ENCODE measurements at places on chromosomes 5 and 9.
A peak's percentile ranks its signal among the peaks of the same experiment; 100 is the strongest.

DNA sequence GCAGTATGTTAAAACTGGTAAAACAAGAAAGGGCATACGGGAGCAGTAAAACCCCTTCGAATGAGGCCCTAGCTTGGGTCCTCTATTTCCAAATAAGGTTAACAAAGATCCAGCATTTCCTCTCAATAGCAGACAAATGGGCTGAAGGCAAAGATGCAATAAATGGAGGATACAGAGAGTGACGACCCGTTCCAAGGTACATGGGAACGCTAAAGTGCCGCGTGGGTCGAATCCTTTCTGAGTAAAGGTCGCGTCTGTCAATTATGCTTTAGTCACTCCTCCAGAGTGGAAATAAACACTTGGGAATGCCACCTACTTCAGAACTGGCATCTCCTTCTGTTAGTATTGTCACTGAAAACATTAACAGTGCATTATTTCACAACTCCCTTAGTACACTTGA lies 24.7 kb downstream of the ARL15 start:
- H3K4me3 ChIP-seq: no peak overlapping the region
- H3K36me3 ChIP-seq: peaks cover 6% of the 10 kb centered on the region
- peaks cover 9% of the 10 kb centered on the region for H3K4me1 ChIP-seq
- H3K27me3 ChIP-seq: no peaks in the 10 kb centered on the region
- DNase-seq: no peak

DNA sequence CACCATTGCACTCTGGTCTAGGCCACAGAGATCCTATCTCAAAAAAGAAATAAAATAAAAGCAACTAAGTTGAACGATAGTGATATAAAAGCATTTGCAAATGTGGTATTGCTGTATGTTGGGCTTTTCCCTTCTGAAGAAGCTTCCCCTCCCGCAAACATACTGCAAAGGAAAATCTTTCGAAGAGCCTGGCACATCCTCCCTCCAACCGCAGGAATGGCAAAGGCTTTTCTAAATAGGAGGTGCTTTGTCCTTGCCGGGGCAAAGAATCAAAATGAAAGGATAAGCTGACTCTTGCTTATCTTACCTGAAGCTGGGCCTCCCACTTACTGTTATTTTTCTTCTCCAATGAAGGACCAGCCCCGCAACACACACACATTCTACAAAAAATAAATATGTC lies 45.8 kb downstream of the SERINC5 start:
- H3K4me1 ChIP-seq: peaks cover 10% of the 10 kb centered on the region
- H3K4me3 ChIP-seq: no peak overlapping the region
- H3K36me3 ChIP-seq: no peaks in the 10 kb centered on the region
- DNase-seq: no peak
- H3K27ac ChIP-seq: no peak overlapping the region
- H3K27me3 ChIP-seq: no peaks in the 10 kb centered on the region

DNA sequence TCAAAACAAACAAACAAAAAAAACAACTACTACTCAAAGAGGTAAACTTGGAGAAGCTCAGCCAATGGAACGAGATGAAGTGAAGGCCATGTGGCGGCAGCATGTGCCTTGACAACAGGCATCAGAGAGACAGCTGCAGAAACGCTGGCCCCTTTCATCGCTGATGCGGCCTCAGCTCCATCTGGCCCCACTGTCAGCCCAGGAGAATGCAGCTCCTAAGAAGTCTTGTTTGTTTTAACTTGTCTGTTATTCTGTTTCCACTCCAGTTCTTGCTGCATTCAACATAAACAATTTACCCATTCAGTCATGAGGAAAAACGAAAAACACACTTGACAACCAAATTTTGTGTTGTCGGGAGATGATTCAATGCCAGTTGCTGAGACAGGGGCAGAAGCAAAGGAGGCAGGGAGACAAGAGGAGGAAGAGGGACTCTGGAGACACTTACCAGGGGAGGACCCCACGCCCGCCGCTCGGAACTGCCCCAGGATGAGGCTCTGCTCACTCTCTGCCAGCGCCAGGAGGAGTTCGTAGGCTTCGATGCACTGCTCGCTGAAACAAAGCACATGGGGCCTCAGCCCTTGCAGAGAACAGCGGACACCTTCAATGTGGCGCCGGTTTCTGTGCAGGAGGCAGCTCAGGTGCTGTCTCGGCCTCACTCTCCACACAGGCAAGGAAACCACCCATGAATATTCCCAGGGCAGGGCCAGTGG lies 91.2 kb downstream of the DCP2 start:
- no peak for DNase-seq
- H3K4me1 ChIP-seq: no peaks in the 10 kb centered on the region

DNA sequence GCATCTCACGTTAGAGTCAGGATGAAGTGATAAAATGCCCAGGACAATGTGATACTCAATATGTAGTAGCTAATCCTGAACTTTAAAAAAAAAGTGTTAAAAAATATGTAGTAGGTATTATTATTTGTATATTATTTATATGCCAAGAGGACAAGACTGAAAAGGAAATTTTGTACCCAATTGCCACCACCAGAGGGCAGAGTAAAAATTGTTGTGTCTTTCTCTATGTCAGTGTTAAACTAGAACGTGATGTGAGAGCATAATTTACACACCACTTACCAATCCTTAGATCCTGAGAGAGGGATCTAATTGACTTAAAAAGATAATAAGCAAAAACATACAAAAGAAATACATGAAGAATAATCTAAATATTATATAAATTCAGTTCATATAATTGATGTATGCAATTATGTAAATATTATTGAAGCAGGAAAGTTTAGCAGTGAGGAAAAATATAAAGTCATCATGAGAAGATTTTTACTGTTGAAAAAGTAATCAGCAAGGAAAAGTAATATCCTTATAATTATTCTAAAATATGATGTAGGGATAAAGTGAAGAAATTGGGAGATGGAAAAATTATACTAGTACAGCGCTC lies 288.9 kb downstream of the RAB3C start:
- DNase-seq: no peak
- no peak overlapping the region for H3K4me3 ChIP-seq
- H3K36me3 ChIP-seq: no peaks in the 10 kb centered on the region
- no peak overlapping the region for H3K27ac ChIP-seq
- peaks cover 10% of the 10 kb centered on the region for H3K27me3 ChIP-seq
- H3K4me1 ChIP-seq: no peaks in the 10 kb centered on the region

DNA sequence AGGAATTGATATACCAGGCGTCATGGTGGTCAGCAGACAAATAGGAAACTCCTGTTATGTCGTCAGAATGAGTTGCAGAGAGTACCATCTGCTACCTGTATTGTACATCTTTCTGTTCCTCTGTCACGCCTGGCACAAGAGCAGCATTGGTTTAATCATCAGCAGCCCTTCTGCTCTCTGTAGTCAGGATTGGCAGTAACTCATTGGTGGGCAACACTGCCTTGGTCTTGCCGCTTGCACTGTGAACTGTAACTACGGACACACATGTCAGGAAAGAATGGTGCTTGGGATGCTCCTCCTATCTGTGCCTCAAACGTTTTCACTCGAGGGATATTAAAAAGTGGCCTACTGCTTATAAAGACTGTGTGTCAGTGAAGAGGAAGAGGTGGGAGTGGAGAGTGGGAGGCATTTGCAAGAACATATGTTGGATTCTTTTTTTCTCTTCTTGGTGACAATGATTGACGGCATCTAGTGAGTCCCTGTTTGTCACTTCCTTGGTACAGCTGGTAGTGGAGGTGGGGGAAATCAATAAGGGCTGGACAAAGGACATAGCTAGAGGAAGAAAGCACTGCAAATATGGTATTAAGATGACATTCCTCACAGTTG lies 76.6 kb downstream of the F2RL2 start:
- peak overlapping the region; percentile 70 for H3K4me3 ChIP-seq
- no peaks in the 10 kb centered on the region for H3K36me3 ChIP-seq
- no peaks in the 10 kb centered on the region for H3K27me3 ChIP-seq

DNA sequence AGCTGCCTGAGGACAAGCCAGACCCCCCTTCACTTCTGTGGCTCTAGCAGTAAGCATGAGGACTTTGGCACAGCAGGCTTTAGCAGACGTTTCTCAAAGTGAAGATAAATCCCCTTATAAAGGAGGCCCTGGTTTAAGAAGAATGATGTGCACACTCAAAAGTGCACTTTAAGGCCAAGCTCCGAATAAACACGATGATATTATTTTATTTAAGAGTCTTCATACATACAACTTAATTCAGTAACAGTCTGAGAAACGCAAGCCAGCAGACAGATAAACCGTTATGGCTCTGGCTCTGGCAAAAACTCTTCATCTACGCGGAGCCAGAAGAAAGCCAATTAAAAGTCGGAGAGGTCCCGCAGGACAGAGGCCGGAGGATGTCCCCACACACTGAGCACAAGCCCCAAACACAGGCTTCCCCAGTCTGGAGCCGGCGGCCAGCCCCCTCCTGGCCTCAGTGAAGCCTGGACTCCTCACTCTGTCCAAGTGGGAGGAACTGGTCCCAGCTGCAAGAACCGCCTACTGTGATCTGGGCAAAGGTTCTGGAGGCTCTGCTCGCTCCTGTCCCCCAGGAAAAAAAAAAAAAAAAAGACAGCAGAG lies 44.6 kb downstream of the ADAMTS2 start:
- DNase-seq: no peak
- H3K4me3 ChIP-seq: no peak overlapping the region
- no peak overlapping the region for H3K27ac ChIP-seq
- H3K36me3 ChIP-seq: no peaks in the 10 kb centered on the region

DNA sequence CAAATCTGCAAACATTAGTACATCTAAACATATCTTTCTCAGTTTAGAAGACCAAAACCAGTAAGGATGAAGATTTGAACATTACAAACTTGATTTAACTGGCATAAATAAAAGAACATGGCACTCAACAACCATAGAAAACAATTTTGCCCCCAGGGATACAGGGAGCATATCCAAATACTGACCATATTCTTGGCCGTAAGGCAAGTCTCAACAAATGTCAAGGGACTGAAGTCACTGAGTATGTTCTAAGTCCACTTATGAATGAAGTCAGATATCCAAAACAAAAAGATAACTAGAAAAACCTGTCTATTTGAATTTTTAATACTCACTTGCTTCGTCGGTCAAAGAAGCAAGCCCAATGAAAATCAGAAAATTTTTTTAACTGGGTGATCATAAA lies 14.1 kb downstream of the FEM1C start:
- H3K4me1 ChIP-seq: peaks cover 62% of the 10 kb centered on the region
- no peak overlapping the region for H3K4me3 ChIP-seq
- no peak for DNase-seq
- peaks cover 42% of the 10 kb centered on the region for H3K36me3 ChIP-seq

DNA sequence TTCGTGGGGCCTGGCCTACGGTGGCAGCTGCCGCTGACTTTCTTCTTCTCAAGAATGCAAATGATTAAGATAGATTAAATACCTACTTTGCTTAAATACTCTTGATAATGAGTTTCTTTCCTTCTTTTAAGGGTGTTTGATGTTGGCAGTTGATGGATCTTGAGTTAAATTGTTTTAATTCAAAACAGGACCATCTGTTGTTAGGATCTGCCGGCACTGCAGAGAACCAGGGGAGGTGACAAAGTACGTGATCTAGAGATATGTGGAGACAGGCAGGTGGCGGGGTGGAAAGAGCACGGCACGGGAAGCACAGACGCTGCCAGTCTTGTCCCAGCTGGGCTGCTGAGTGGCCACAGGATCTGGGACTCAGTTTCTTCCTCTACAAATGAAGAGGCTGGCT lies 37.9 kb downstream of the MED27 start:
- H3K27ac ChIP-seq: no peak overlapping the region
- peaks cover 13% of the 10 kb centered on the region for H3K36me3 ChIP-seq

DNA sequence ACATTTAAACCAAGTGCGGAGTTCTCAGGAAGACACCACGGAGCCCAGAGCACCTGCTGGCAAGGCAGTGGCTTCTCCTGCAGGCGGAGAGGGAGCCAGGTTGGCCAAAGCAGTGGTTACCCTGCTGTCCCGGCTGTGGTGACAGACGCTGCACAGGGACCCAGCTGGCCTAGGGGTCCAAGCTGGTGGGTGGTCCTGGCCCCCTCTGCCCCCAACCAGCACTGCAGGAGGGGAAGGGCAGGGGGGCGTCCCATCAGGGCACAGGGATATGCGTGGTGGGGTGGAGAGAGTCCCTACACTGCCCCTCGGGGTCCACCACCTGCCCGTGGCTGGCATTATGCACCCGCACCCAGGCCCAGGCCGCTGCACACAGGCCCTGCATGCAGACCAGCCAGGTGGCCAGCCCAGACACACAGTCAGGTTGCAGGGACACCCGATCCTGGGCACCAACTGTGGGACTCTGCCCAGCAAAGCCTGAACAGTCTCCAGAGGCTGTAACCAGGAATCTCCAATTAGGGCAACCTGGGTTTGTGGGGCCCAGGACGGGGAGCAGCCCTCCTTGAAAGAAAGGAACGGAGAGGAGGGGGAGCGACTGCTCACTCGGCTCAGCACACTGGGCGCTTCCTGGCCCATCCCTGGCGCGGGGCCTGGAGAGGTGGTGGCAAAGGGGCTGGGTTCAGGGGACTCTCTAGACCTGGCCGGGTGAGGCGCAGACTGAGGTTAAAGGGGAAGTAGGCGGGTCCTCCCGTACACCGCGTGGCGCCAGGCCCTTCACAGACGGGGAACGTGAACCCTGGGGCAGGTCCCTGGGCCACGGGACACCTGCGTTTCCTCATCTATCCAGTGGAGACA lies 46.3 kb downstream of the NACC2 start:
- H3K27ac ChIP-seq: no peak overlapping the region
- H3K4me3 ChIP-seq: no peak overlapping the region
- peaks cover 8% of the 10 kb centered on the region for H3K4me1 ChIP-seq
- H3K27me3 ChIP-seq: peaks cover 8% of the 10 kb centered on the region
- no peaks in the 10 kb centered on the region for H3K36me3 ChIP-seq
- DNase-seq: no peak

DNA sequence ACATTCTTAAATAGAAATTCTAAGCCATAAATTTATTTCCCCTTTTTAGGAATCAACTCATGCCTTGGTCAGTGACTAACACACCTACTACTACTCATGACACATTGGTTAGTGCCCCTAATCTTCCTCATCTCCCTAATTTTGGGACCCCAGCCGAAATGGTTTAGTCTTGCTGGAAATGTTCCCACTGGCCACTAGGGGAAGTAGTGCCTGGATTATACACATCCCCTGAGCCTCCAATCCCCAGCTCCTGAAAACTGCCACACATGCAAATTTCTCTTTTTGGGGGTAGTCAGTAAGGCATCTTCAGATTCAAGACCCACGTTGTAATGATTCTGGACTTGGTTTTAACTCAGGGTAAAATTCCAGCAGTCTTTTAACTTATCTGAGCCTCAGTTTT lies 79.8 kb downstream of the HSD17B3 start:
- peaks cover 10% of the 10 kb centered on the region for H3K4me1 ChIP-seq
- H3K4me3 ChIP-seq: no peak overlapping the region
- H3K27me3 ChIP-seq: peaks cover 34% of the 10 kb centered on the region
- no peaks in the 10 kb centered on the region for H3K36me3 ChIP-seq
- no peak for DNase-seq

GRCh38 chr5:133118741-133119140 lies 66.9 kb downstream of the HSPA4 start:
- no peaks in the 10 kb centered on the region for H3K27me3 ChIP-seq

DNA sequence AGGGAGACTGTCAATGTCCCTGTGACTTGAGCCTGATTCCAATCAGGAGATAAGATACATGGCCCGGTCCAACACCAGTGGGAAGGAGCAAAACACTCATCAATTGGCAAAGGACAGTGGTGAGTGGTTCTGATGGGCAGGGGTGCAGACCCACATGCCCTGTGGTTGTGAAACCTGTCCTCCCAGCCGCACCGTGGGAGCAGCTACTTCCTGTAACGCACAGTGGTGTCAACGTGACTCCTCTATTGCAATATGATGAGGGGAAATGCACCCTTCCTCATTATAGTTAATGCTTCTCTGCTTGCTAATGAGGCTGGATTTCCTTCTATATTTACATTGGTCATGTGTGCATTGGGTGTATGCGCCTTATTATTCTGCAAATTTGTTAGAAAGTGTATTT lies 223.0 kb downstream of the IRX1 start:
- H3K4me3 ChIP-seq: no peak overlapping the region
- no peaks in the 10 kb centered on the region for H3K36me3 ChIP-seq
- no peaks in the 10 kb centered on the region for H3K4me1 ChIP-seq
- DNase-seq: no peak

All from activated B cell treated with CpG ODN at 0.5 μM for 24 hours (primary cell).